ENCODE measurements at places on chromosomes 1 and 21.
A peak's percentile ranks its signal among the peaks of the same experiment; 100 is the strongest.

GRCh38 chr1:239870194-239870593 is 221.5 kb upstream of the FMN2 start:
- DNase-seq, result no peak

GRCh38 chr1:163174524-163175437 is 27.9 kb downstream of the RGS5 start:
- DNase-seq, result peak; percentile 11

- DNase-seq, result no peak
These were observed 85.2 kb upstream of the ACTL8 start for GRCh38 chr1:17669866-17670451.

GRCh38 chr1:175673371-175674150 is 69.8 kb downstream of the TNR start:
- DNase-seq, result no peak

GRCh38 chr1:162022626-162023025 is 1.0 kb downstream of the OLFML2B start:
- DNase-seq, result no peak

GRCh38 chr21:45366931-45367401 is 38.0 kb upstream of the COL18A1 start:
- no peak for DNase-seq

DNA sequence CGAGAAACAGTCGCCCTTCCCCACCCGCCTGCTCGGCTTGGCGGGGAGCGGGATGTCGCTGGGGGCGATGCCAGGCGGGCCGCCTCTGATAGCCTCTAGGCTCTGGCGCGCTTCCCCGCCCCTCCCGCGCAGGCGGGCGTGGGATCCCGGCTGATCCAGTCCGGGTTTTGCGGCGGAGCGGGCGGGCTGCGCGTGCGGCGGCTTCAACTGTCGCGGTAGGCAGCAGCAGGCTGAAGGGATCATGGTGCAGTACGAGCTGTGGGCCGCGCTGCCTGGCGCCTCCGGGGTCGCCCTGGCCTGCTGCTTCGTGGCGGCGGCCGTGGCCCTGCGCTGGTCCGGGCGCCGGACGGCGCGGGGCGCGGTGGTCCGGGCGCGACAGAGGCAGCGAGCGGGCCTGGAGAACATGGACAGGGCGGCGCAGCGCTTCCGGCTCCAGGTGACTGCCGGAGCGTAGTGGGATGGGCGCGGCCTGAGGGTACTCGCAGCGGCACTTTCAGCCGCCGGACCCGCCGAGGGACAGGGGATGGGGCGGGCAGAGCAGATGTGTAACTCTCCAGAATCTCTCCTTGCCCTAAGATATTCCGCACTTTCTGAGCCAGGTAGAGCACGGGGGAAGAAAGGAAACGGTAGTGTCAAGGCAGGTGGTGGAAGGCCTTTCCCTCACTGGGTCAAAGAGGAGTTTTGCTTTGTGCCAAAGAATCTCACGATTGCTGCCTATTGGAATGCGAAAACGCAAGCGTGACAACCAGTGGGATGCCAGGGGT is at the start of gene FAAH:
FAAH (plus strand) TSS at position 210 of the 764 bp plus-strand sequence; CDS start at position 242, 32 bp downstream.
- no peak for DNase-seq

DNA sequence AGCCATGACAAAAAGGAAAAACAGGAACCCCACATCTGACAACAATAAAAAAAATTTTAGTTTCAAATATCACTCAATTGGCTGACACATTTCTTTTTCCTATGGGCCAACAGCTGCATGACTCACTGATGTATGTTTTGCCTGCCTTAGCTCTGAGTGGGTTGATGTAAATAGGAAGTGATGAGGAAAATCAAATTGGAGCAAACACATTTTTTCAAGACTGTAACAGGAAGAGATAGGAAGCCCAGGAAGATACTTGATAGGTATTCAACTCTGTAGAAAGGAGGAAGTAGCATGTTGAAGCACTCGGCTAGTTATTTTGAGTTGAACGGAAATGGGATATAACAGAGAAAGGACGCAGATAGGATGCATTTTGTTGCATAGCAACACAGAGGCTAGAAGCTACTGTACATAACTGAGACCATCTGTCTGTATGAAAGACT is 168.0 kb upstream of the NR5A2 start:
- peak; percentile 2 for DNase-seq
